Osteoblast (primary cell): ENCODE measurements at places on chromosomes 7 and 10.
A peak's percentile ranks its signal among the peaks of the same experiment; 100 is the strongest.

DNA sequence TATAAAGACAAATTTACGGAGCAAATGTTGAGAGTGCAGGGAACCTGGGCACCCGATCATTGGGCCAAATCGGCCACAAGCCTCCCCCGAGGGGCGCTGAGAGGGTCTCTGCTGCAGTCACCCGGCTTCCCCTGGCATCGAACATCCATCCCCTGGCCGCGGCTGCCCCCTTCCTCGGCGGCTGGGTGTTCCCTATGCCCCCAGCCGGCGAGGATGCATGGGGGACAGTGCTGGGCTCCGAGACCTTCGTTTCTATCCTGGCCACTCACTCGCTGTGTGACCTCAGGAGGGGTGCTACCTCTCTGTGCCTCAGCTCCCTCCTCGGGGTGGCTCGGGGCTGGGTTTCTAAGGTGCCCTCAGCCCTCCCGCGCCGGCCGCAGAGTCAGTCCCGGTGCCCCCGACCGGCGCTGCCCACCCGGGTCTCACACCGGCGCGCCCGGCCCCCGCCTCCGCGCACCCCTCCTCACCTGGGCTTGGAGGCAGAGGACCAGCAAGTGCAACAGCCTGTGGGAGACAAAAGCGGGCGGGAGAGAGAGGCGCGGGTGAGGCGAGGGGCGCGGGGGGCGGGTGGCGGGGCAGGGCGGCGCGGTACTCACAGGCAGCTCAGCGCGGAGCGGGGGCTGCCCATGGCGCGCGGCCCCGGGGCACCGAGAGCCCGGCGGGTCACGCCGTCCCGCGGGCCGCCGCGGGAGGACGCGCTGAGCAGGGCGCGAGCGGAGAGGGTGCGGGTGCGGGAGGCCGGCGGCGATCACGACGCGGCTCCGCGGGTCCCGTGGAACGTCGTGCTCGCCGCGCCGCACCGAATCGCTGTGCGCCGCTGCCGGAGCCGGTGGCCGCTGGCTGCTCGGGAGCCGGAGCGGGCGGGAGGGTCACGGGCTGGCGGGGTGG, at the start of gene FGF8:
Gene FGF8, minus strand, starts transcription at position 842 of the 888 bp plus-strand sequence. Its CDS starts 214 bp downstream, at position 628.
- peak; percentile 89 for DNase-seq

DNA sequence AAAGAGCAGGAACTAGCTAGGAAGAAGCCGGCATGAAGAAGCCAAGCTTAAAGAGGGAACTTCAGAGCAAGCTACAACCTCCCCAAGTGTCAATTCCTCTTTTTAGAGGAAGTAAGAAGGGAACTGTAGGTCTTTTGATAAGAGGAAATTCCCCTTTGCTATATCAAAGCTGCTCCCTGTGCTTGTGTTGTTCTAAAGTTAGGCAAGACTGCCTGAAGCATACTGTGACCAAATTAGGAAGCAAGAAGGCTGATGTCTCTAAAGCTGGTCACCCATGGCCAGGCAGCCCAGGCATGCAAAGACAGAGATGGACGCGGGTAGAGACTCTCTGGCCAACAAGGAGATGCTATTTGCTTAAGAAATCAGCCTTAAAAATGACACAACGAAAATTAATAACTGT, 87.9 kb downstream of the RNF216 start:
- DNase-seq: no peak

DNA sequence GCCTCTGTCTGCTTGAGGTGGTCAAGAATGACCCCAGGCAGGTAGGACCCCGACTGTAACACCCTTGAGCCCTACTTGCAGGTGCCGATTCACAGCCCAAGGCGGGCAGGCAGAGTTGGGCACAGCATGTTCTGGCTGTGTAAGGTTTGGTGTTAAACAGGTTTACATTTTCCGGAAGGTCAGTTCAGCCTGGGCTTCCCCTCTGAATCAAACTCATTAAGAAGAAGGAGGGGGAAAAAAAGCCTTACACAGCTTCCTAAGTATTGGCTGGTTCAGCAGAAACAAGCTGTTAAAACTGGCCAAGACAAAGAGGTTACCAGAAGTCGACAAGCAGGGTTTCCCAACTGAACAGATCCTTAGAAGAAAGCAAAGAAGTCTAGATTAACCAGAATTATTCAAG, 132.7 kb downstream of the PRPF18 start:
- DNase-seq: peak; percentile 75

DNA sequence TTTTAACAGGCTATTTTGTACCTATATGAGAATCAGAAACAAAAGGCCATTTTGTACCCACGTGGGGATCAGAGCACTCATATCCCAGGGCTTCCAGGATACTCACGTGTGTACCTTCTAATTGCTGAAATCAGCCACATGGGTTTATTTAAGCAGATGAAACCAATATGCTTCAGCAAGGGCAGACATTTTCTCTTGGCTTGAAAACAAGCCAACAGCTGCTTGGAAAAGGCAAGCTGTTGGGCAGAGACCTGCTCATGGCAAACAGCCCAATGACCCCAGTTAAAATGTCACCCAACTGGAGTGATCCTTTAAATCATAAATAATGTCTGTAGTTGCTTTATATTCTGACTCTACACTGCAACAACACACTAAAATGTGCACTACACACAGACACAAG, 26.5 kb upstream of the TOMM7 start:
- DNase-seq: no peak

- DNase-seq: peak; percentile 27
Measured at GRCh38 chr7:156606691-156607331, 33.8 kb upstream of the RNF32 start.

DNA sequence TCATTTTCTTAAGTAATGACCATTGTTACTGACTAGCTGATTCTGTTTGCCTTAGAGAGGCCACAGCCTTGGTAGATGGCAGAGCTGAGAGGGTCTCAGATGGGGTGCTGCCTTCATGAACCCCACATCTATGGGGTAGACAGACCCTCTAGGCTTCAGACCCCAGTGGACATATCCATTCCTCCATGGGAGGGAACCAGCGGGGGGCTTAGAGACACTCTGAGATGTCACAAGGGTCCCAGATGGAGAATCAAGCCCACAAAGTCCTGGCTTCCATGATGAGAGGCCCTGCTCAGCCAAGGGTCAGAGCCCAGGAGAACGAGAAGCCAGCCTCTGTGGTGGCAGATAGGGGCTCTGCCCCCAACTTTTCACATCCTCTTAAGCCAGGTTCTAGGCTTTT, 408.6 kb downstream of the TCERG1L start:
- DNase-seq: no peak

DNA sequence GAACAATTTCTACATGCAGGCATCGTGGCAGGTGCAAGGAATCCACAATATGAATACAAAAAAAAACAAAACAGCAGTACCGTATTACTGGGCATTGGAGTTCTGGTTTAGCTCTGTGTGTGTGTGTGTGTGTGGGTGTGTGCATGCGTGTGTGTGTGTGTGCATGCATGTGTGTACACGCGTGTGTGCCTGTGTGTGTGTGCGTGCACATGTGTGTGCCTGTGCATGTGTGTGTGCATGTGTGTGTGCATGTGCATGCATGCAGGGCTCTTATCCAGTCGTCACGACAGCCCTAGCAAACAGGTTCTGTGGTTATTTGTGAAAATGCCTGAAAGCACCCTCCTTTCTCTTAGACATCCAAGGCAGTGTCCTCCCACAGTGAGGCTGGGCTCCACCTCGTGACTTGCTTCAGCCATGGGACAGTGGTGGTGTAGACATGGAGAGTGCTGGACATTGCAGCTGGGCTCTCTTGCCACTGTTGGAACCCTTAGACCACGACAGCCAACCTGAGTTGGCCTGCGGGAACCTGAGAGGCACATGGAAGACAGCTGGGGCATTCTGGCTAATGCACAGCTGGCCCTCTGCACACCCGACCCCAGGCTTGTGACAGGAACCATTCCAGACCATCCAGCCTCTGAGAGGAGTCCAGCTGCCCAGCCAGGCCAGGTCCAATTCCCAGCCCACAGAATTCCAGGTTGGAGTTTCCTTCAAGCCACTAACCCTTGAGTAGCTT, 173.4 kb upstream of the SHH start:
- no peak for DNase-seq
